ENCODE measurements at places on chromosomes 13 and 19.

- no peak for DNase-seq
These were observed 65.9 kb upstream of the ADGRL1 start for GRCh38 chr19:14271840-14272239.

GRCh38 chr19:46076031-46076880 is 35.5 kb upstream of the IGFL4 start:
- no peak for DNase-seq

DNA sequence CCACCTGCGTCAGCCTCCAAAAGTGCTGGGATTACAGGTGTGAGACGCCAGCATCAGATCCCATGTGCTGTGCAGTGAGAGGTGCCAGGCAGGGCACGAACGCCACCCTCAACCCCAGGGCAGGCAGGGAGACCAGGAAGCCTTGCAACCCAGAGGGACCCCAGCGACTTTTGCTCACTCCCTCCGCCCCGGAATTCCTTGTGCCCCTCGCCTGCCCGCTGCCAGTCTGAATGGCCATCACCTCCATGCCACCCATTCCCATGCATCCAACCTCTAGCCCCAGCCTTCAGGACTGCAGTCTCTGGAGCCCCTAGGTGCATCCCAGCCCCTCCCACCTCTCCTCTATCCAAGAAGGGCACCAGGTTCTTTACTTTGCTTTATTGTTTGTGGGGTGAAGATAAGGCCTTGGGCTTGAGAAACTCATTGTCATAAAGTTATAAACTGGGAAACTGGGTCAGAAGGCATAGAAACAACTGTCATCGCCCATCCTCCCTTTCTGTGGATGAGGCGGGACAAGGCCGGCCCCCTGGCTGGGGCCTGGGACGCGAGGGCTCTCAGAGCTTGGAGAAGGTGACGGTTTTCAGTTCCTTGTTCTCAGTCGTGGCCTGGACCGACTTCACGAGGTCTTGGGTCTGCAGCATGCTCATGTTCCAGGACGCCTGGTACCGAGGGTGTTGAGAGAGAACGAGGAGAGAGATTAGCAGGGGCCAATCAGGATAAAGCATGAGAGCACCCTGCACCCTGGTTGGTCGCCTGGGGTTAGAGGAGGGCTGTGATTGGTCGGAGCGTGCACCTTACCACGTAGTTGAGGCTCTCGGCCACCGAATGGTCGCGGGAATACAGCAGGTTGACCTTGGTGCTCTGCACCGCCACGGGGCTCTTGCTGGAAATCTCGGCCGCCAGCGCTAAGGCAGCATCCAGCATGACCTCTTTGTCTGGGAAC is 2.6 kb upstream of the LGALS4 start:
- no peak for DNase-seq

GRCh38 chr13:112974671-112975070 is 5.7 kb downstream of the MCF2L start:
- no peak for DNase-seq

DNA sequence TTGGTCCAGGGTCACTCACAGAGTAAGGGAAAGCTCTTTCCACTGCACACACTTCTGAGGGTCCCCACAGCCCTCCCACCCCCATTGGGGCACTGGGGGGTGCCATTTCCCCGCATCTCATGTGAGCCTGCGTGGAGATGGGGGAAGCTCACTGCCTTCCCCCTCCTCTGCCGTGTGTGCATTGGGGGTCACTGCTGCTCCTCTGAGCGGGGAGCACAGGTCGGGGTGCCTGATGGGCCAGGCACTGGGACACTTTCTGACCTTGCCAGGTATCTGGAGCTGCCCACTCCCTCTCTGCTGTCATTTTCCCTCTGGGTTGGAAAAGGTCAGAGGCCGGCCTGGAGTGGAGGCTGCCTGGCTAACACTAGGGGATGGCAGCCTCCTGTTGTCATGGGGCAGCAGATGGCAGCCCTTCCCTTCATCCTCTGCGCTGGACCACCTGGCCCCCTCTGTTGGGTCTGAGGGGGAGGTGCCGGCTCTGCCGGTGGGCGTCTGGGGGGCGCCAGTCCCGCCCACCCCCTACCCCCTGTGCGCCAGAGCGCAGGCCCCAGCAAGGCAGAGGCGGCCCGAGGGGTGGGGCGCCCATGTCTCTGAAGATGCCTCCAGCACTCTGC is 9.1 kb downstream of the SSBP4 start:
- DNase-seq: no peak

GRCh38 chr13:114074671-114075315 is 57.6 kb downstream of the RASA3 start:
- no peak for DNase-seq

DNA sequence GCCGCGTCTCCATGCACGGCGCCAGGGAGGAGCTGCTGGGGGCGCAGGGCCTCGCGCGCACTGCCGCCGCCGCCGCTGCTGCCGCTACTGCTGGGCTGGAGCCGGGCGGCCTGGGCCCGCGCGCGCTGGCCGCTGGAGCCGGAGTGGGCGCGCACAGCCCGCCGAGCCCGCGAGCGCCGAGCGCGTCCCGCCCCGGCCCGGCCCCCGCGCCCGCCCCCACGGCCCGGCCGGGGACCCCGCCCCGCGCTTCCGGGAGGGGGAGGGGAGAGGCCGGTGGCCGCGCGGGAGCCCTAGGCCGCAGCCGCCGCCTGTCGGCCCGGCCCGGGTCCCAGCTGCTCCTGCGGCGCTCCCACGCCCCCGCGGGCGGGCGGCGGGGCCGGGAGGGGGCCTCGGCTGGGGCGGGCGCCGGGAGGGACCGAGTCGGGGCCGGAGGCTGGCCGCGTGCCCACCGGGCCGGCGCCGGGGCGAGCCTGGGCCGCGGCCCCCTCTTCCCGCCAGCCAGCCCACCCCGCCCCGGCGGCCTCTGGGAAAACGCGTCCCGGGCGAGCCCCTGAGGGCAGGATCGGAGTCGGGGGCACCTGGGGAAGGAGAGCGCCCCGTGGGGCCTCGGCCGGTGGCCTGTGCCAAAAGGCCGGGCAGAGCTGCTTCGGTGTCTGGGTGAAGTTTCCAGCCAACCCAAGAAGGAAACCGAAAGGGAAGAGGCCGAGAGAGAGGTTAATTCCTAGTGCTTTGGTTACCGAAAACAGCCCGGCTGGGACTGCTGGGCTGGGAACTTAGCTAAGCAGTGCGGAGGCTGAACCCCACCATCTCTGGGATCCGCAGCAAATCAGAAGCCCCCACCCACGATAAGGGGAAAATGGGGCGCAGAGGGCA is at the start of gene STK24:
Gene STK24, minus strand, starts transcription at position 145 of the 873 bp plus-strand sequence. CDS start 321 bp downstream, outside the sequence.
- DNase-seq: peak; percentile 59

DNA sequence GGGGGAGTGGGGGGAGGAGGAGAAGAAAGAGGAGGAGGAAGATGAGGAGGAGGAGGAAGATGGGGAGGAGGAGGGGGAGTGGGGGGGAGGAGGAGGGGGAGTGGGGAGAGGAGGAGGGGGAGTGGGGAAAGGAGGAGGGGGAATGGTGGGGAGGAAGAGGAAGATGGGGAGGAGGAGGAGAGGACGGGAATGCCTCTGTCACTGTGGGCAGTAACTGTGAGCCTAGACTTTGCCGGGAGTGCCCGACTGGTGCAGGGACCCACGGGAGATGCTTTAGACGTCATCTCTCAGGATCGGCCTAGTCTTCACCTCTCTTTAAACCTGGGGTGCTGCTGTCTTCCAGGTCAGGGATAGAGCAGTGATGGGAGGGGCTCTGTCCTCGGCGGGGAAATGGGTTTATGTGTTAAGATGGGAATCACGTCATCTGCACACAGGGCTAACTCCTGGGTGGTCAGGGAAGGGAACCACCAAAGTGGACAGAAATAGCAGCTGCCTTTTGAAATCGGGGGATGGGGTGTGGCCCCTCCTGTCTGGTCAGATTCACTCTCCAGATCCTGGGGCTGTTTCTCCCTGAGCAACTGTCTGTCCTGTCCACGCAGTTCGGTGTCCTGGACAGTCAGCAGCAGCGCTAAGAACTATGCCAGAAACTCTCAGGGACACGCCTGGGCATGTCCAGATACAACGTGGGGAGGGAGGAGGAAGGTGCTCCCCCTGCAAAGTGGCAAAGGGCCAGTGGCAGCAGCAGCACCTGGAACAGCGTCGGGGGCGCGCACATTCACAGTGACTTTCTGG is 26.9 kb downstream of the GAS6 start:
- no peak for DNase-seq

- no peak for DNase-seq
These were observed 13.1 kb downstream of the AP2A1 start for GRCh38 chr19:49779731-49780555.

- no peak for DNase-seq
These were observed 188.3 kb downstream of the KLF12 start for GRCh38 chr13:73945871-73946270.

GRCh38 chr13:24868874-24869273 is 104.9 kb downstream of the RNF17 start:
- no peak for DNase-seq

DNA sequence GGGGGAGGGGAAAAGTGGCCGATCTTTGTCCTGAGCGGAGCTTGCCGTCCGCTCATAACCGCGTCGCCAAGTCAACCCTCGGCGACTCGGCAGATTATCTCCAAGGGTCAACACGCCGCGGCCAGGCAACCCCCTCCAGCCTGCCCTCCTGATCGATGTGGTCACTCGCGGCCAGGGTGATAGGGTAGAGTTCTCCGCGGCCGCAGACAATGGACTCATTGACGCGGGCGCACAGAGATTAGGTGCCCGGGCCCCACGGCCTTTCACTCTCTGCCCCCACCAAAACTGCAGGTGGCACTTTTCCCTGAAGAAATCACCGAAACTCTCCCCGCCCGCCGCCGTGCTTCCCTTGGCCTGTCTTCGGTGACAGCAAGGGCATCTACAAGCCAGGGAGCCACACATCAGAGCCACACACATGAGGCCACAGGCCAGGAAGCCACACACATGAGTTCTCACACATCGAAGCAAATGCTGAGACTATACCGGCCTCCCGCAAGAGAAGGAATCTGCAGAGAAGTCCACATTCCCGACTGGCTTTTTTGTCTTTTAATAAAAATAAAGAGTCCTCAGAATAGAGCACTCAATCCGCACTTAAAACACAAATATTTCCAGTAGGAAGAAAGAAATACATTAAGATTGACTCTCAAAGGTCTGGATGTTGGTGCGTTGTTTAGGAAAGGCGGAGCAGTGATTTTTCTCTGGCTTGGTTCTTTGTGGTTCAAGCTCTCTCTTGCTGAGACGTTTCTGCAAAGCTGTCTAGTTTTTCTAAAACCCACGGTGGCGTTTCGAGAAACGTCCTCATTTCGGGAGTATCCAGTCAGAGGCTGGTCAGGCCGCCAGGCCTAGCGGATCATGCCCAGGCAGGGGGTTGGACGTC is 1.5 kb upstream of the PDX1 start:
- no peak for DNase-seq

DNA sequence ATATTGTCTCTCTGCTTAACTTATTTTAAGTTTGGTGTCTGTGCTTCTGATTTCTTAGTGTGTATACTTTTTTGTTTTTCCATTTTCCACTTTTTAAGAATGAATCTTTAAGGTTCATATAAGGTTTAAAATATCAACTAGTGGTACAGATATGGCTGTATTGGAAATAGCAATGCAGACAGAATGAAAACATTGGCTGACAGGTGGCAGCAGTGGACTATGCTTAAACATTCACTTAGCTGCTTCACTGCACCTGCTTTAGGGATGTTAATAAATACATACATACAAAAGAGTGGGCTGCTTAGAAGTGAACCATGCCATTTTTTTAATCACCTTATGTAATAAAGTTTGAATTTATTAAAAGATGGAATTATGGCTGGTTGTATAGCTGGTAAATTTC is 27.3 kb downstream of the TM9SF2 start:
- no peak for DNase-seq

GRCh38 chr13:93004919-93005318 is 221.7 kb upstream of the GPC6 start:
- no peak for DNase-seq

DNA sequence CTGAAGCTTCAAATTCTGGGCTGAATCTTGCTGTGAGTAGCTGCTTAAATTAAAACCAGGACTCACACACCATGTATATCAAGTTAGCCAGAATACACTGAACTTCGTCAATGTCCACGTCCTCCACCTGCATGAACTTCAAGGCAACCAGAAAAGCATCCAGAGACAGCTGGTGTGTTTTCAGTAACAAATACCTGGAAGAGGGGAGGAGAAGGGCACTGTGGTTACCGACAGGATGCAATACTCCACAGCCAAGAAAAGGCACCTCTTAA is 20.4 kb downstream of the PROZ start:
- DNase-seq: no peak

GRCh38 chr19:19642506-19643157 is 825 bp downstream of the GMIP start:
- DNase-seq: no peak

DNA sequence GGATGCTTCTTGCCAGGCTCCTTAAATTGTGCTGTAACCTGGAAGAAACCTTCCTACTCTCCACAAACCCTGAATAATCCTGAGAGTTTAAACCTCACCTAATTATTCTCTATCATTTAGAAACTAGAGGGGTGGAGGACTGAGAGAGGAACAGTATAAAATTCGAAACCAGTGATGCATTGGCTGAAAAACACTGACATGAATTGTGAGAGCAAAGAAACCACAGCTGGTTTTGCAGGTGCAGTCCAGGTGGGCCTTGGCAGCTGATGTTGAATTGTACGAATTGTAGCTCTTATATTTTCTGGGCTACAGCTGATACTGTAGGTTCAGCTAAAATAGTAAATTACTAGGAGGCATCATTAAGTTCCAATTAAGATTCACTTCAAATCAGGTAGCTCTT is 227.0 kb upstream of the SLITRK5 start:
- no peak for DNase-seq

- DNase-seq: no peak
These were observed 70.4 kb downstream of the SLITRK6 start for GRCh38 chr13:85728811-85729210.

DNA sequence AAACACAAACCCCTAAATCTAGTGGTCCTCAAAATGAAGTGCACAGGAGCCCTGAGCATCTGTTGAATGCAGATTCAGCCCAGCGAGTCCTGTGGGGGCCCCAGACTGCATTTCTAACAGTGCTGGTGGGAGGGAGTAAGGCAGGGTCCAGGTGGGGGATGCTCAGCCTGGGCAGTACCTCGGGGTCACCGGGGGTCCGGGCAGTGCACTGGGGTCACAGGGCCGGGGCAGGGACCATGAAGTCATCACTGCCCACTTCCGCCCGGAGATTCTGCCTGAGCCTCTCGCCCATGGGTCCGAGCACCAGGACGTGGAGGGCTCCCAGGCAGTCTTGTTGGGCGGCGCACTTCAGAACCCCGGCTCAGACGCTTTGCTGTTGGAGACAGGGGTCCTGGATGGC is 838 bp upstream of the ATP4B start:
- DNase-seq: no peak
